Stimulated activated CD4-positive, alpha-beta T cell treated with anti-CD3 and anti-CD28 coated beads, Interleukin-15, amount 100 ng/mL, for 1 hour (primary cell): ENCODE measurements at places on chromosomes 7 and 10.

- DNase-seq: no peak
Measured at GRCh38 chr10:22433875-22434274, 88.6 kb downstream of the SPAG6 start.

GRCh38 chr10:124998624-124999291 lies 56.8 kb downstream of the ZRANB1 start:
- DNase-seq: no peak

DNA sequence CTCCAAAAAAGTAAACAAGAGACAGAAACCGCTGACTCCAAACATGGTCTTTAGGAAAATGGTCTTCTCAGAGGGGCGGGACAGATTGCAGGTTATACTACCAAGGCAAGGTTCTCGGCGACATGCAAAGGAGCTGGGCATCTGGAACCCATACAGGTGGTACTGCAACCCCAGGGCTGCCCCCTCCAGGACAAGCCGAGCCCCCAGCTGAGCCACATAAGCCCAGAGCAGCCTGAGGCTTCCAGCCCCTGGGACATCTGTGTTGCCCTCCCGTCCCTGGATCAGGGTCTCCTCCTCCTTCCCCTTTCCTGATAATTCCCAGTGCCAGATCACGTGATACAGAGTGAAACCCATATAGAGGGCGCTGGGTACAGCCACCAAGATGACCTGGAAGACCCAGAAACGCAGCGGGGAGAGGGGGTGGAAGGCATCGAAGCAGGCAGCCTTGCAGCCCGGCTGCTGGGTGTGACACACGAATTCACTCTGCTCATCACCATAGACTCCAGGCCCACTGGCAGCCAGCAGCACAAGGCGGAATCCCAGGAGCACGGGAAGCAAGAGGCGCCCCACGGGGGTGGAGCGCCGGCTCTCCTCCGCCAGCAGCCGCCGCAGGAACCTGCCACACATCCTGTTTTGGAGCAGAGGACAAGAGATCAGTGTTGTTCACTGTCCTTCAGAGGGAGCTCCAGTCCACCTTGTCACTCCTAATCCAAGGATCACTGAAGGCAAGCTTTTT lies at the start of gene GJC3:
Gene GJC3 (minus strand): TSS at position 627 of the 736 bp plus-strand sequence. CDS start 0 bp downstream, at position 627.
- no peak for DNase-seq

DNA sequence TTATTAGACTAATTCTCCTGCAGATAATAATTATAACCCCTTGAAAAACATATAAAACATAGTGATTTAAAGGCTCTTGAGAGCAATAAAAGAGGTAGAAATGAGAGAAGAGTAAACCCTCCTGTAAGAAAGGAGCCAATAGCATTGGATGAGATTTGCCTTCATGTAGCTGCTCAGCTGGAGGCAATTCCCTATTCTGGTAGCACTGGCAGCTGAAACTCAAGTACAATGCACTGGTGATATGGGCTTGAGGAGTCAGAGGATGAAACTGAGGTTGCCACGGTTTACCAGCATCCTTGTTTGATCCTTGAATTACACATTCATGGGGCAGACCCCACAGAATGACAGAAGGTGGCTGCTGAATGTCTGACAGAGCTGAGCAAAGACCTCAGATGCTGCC lies 76.4 kb downstream of the CTTNBP2 start:
- no peak for DNase-seq

GRCh38 chr10:110563132-110563531 lies 4.4 kb upstream of the SMC3 start:
- DNase-seq: no peak

DNA sequence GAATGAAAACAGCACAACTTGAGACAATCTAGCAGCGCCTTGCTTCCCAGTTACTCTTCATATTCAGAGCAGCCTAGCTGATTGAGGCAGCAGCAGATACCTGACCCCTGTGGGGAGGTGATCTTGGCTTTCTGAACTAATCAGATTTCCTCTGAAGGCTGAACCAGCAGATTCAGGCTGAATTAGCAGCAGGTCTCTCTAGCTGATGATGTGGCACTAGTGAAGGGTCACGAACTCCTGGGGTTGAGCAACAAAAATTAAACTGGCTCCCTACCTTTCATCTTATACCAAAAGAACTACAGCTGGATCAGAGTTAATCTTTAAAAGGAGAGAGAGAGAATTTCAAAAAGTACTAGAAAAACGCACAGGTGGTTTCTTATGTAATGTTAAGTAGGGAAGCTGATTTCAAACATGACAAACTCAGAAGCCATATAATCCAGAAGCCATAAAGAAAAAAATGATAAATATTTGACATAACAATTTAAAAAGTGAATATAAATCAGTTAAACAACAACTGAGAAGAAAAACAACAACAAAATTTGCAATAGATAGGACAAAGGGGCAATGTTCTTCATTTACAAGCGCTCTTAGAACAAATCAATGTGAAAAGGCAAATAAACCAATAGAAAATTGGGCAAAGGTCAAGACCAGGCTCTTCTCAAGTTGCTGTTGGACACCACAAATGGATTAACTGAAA lies 13.5 kb downstream of the SLC25A13 start:
- no peak for DNase-seq

- DNase-seq: no peak
Measured at GRCh38 chr7:127153315-127153714, 99.4 kb downstream of the GRM8 start.

DNA sequence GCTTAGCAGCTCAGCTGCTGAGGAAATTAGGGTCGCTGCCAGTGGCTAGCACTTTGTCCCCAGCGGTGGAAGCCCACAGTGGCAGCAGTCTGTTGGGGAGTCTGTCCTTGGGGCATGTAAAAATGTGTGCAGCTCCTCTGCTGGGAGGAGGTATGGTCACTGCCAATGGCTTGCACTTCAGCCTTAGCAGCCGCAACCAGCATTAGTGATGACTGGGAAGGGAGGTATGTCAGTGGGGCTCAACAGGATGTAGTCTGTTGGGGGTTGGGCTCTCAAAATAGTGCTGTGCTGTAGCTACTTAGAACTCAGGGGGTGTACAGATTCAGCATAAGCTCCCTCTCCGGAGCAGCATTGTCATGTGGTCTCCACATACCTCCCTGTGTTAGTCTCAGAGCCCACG lies 189.9 kb downstream of the ZEB1 start:
- no peak for DNase-seq

DNA sequence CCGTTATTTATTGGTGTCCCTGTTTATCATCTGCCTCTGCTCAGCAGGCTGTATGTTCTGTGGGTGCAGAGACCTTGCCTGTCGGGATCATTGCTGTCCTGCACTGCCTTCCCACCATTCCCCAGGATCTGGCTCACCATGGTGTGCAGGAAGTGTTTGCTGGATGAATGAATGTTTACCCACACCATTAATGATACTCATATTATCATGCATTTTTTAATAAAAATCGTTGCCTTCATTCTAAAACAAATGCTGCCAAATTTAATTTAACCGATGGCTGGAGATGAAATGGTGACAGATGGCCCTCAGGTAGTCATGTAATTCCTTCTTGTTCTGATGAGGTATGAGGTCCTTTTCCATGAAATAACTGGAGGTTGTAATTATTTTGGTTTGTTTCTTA lies 22.5 kb downstream of the PLPP4 start:
- DNase-seq: no peak

GRCh38 chr7:755413-755805 lies 28.3 kb upstream of the PRKAR1B start:
- DNase-seq: no peak

DNA sequence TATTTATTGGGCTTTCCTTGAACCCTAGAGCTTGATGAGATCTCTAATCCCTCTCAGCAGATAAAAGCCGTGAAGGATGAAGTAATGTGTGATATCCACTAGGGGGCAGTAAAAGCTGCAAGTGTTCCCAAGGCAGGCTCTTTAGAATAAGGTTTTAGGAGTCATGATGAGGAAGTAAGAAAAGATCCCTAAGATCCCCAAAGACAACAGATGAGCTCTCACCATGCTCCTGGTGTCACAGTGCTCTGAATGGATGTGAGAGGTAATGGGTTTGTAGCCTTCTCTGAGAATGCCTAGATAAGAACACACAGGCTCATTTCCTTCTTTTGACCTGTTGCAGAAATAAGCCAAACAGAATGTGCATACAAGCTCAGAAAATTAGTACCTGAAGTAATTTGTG lies 70.4 kb upstream of the ITPRID1 start:
- DNase-seq: no peak

- no peak for DNase-seq
Measured at GRCh38 chr7:91557789-91558404, 293.7 kb downstream of the FZD1 start.

- no peak for DNase-seq
Measured at GRCh38 chr7:155837126-155837479, 24.8 kb upstream of the SHH start.

DNA sequence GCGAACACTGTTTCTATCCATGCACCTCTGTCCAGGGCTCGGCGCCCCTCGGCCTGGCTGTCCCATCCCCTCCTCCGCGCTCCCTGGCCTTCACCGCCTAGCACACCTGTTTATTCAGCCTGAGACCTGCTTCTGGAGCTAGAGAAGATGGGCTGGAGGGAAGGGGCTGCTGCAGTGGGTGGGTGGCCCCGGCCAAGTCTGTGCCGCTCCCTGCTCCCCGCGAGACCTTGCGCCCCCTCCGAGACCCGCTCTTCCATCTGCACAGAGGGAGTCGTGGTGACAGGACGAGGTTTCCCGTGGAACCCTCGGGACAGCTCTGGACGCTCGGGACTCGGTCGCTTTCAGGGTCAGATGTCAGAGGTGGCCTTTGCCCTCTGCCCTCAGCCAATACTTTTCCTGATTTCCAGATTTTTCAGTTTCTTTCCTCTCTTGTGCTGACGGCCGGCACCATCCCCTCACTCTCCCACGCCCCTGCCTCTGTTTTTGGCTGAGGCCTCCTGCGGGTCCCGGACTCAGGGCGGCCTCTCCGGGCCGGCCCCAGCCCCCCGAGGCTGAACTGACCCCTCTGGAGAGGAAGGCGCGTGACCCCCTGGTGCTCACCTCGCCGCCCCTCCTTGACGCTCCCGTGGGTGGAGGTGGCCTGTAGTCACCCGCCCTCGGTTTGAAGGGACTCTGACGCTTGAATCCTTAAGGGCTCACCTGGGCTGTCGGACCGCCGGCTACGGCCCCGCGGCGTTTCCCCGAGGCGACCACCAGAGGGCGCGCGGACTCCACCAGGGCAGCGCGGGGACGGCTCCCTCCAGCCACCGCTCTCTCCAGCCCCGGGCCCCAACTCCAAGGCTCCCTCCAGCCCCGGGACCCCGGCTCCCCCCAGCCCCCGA lies 15.6 kb downstream of the SHH start:
- peak; percentile 59 for DNase-seq

GRCh38 chr10:95542330-95542729 lies 18.8 kb downstream of the SORBS1 start:
- no peak for DNase-seq

DNA sequence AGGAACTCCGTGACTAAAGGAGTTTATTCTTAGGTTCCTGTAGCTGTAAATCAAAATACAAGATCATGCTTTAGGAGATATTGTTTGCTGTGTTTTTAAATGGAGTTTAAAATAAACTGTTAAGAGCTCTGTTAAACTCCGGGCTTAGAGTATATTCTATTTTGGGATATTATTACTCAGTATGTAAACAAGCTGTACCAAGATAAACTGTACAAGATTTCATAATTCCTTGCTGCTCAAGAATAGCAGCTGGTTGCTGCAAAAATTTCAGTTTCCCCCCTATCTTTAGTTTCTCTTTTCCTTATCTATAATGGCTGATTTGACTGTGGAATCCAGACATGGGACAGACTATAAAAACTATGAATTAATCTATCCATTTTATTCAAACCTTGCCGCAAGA lies 215.7 kb downstream of the HTR7 start:
- no peak for DNase-seq

DNA sequence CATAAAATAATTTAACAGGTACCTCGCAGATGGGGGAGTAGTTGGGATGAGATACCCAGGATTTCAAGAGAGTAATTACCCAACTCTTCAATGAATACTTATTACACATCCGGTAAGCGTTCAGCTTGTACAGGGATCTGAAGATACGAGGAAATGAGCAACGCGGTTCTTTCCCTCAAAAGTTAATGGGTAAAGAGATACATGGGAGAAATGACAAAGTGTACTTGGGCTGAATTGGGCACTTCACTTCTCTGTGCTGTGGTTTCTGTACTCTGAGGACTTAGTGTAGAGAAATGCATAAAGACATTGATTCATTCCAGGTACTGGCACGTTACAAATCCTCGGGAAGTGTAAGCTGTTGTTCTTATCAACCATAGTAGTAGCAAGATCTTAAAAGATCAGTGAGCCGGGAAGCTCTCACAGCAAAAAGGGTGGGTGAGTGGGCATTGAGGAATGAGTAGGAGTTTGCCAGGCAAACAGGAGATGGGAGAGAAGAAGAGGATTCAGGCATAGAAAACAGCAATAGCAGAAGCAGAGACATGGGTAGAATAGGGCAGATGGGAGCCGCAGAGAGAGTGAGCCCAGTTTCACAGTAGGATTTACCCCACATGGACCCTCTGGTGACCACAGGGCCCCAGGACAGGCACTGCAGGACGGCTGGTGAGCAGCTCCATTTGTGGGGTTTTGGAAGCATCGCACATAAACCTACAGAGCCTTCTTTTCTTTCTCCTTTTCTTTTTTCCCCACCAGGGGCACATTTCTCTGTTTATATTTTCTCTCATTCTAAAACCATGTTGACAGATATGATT lies 304.3 kb upstream of the PITRM1 start:
- DNase-seq: no peak

DNA sequence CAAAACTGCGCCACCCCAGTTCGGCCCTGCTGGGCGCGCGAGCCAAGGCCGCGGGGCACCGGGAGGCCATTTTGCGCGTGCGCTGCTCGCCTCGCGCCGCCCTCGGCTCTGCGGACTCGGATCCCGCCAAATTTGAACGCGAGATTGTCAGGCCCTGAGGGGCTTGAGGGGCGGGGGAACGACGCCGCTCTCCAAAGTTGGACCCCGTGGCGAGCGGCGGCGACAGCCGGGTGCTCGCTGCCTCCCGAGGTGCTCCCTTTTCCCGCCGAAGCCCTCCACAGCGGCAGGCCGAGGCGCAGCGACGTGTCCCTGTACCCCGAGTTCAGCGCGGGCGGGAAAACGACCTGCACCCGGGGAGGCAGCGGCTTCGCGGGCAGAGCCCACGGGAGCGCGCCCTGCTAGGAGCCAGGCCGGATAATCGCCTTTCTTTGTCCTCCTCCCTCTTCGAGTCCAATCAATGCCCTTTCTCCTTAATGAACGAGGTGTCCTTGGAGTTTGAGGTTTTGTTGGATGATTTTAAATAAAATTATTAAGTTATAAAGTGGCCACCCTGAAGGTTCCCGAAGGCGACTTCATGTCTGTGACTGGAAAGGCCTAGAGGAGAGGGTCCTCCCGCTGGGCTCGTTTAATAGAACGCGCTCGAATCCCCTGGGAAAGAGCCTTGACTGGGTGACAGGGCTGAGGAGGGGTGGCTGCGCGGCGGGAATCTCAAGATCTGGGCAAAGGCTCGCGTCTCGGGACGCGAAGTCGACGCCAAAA lies 10.7 kb upstream of the SPAG6 start:
- no peak for DNase-seq
